ENCODE measurements at places on chromosomes 3 and 15. TPM values are rescaled to one million over a fixed set of nuclear protein-coding genes. Genes with fewer than 3 reads are reported as not detected.

The SLC9C1 gene
- total RNA-seq: under 0.01 TPM

The PRSS50 gene
- total RNA-seq: 0.31 TPM

The PP2D1 gene
- total RNA-seq: not detected

The GP5 gene
- total RNA-seq: not detected

The PLSCR2 gene
- total RNA-seq: not detected

The LIPH gene
- total RNA-seq: not detected

The ADGRG7 gene
- total RNA-seq: not detected

The TTLL13 gene
- total RNA-seq: 0.31 TPM

The DPPA2 gene
- not detected for total RNA-seq

The MAGI1 gene
- total RNA-seq: 49.4 TPM

The BCHE gene
- 15.1 TPM for total RNA-seq

The WDR93 gene
- total RNA-seq: 0.31 TPM

The CHRFAM7A gene
- total RNA-seq: 3.9 TPM

The VGLL3 gene
- 1.7 TPM for total RNA-seq

The CCDC54 gene
- 0.16 TPM for total RNA-seq

The CYP8B1 gene
- total RNA-seq: not detected

The TPRG1 gene
- total RNA-seq: 0.94 TPM

The LRRC28 gene
- 40.2 TPM for total RNA-seq

The GPR160 gene
- 2.5 TPM for total RNA-seq

The RLBP1 gene
- 2.3 TPM for total RNA-seq

The BNIP2 gene
- total RNA-seq: 81.9 TPM

The FBXO40 gene
- total RNA-seq: 0.31 TPM

The GPR62 gene
- total RNA-seq: 0.62 TPM

The SCAANT1 gene
- not detected for total RNA-seq

The SLC12A8 gene
- 2.7 TPM for total RNA-seq

The TAGLN3 gene
- 151 TPM for total RNA-seq

The DUOXA1 gene
- total RNA-seq: 0.31 TPM

The CACNA2D3 gene
- 11.2 TPM for total RNA-seq

The CCDC9B gene
- 1.6 TPM for total RNA-seq

Measured in occipital lobe (tissue), 3 donors.